ENCODE measurements at places on chromosomes 3 and 15.

- no peak for DNase-seq
These were observed 40.8 kb downstream of the TCF12 start for GRCh38 chr15:56959318-56959648.

DNA sequence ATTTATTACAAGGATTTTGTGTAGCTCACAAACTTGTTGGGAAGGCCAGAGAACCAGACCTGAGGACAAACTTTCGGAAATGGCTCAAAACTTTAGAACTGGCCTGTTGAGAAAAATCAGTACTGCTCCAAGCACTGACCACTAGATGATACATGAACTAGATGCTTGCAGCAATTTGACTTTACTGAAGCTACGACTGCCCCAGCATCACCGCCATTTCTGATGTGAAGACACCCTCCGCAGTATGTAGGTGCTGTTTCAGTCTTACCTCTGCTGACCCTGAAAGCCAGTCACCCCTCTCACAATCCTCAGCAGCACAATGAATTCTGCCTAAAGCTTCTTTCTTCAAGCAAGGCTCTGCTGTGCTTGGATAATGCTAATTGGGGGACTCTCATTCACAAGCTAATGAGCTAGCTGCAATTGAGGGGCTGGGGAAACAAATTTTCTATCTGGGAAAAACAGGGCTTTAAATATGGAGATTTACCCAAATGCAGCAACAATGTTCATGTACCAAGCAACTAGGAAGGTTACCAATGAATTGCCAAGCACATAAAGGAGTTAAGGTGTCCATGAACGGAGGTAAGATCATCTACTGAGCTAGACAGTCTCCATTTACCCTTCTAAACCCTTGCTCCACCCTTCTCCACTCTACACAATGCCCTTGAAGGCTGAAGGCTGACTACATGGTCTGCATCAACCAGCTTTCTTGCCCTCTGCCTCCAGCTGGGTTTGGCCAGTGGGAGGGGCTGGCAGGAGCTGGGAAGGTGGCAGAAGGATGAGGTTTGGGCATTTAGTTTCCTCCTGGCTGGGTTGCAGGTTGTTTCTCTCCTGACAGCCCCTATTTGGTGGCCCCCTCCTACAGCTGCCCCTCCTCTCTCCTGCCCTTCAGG lies 53.2 kb upstream of the FSTL1 start:
- DNase-seq: no peak

- no peak for DNase-seq
These were observed 20.2 kb downstream of the PAK6 start for GRCh38 chr15:40259021-40259420.

DNA sequence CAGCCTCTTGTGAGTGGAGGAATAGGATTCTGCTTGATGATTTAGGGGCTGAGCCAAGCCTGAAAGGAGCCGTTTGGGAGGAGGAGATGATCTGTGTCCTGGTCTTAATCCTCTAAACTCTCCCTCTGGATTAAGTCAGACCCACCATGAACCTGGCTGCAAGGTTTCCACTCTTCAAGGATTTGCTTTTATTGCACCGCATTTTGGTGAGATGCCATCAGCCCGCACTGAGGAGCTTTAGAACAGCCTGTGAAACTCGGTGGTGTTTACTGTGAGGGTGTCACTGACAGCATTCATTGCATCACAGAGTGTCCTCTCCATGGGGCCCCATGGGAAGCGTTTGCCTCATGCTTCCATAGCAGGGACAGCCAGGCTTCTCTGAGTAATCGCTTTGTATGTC lies 59.2 kb downstream of the EPHB1 start:
- no peak for DNase-seq

DNA sequence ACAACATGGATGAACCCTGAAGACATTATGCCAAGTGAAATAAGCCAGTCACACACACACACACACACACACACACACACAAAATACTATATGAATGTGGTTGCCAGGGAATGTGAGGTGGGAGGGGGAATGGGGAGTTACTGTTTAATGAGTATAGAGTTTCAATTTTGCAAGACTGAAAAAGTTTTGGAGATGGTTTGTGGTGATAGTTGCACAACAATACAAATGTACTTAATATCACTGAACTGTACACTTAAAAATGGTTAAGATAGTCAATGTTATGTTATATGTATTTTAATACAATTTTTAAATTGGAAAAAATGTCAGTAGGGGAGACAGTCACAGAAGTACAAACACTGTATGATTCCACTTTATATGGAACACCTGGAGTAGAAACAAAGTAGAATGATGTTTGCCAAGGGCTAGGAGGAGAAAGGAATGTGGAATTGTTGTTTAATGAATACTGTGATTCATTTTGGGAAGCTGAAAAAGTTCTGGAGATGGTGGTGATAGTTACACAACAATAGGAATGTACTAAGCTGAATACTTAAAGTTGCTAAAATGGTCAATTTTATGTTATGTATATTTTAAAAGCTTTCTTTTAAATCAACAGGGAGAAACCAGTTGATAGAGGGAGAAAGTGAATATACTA lies 76.6 kb downstream of the RPL39L start:
- DNase-seq: no peak

- no peak for DNase-seq
These were observed 49.4 kb downstream of the CPN2 start for GRCh38 chr3:194301730-194302129.

- DNase-seq: no peak
These were observed 1.3 kb upstream of the MEF2A start for GRCh38 chr15:99564221-99565048.

DNA sequence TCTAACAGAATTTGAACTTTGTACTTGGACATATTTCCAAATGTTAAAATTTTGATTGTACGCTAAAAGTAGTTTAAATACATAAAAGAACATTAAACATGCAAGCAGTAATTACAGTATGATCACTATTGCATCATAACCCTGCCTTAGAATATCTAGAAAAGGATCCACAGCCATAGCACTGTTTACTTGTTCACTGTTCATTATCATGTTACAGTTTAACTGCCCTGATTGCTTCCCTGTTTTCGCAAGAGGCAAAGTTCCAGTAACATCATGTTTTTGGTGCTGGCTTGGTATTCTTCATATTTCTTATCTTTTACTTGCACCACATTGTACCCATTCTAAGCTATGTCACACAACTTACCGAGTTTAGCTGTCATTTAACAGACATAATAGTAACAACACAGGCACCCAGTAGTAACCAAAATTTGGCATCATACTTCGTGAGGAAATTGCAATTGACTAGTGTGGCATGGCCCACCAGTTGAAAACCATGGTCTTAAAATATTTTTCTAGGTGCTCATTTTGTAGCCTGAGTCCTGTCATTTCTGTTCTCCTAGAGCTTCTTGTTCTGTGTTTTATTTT lies 13.3 kb upstream of the TMEM87A start:
- DNase-seq: no peak

GRCh38 chr15:76107169-76107568 lies 47.4 kb downstream of the TMEM266 start:
- no peak for DNase-seq

DNA sequence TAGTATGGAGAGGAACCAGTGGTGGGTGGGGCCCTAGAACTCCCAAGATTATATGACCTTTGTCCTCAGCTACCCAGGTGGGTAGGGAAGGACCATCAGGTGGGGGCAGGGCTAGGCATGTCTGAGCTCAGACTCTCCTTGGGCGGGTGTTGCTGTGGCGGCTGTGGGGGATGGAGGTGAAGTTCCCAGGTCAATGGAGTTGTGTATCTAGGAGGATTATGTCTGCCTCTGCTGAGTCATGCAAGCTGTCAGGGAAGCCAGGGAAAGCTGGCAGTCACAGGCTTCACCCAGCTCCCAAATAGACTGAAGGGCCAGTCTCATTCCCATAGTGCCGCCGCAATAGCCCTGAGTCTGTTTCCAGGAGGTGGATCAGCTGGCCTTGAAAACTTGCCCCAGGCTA lies 139.7 kb upstream of the CFAP20DC start:
- no peak for DNase-seq

- no peak for DNase-seq
These were observed 130.1 kb downstream of the UACA start for GRCh38 chr15:70633103-70633831.

- no peak for DNase-seq
These were observed 10.8 kb upstream of the PHLDB2 start for GRCh38 chr3:111848283-111848682.

- no peak for DNase-seq
These were observed 636.4 kb upstream of the DPPA4 start for GRCh38 chr3:109973733-109974132.

DNA sequence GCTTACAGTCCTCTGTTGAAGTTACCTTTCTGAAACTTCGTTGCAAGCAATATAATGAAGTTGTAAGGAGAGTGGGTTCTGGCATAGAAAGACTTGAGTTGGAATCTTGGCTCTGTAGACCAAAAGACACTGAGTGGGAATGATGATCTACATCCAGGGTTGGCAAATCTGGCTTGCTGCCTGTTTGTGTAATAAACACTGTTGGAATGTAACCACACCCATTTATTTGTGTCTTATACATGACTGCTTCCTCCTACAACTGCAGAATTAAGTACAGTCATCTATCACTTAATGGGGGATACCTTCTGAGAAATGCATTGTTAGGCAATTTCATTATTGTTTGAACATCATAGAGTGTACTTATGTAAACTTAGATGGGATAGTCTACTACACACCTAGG lies 178.4 kb upstream of the SUCLG2 start:
- DNase-seq: no peak

DNA sequence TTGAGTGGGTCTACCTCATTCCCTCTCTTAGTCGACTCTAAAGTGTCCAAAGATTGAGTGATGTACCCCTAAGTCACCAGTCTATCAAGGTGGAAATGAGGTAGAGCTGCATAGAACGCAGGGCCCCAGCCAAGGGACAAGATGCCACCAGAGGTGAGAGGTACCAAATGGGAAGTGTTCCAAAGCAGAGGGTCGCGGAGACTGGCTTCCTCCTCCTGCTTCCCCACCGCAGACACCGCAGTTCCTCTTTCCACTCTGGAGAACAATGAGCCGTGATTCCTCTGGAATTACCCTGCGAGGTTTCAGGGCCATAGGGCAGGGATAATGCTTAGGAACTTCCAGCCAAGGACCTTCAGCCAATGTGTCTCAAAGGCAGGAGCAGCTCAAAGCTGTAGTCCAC lies 55.8 kb downstream of the DAPK2 start:
- DNase-seq: no peak

DNA sequence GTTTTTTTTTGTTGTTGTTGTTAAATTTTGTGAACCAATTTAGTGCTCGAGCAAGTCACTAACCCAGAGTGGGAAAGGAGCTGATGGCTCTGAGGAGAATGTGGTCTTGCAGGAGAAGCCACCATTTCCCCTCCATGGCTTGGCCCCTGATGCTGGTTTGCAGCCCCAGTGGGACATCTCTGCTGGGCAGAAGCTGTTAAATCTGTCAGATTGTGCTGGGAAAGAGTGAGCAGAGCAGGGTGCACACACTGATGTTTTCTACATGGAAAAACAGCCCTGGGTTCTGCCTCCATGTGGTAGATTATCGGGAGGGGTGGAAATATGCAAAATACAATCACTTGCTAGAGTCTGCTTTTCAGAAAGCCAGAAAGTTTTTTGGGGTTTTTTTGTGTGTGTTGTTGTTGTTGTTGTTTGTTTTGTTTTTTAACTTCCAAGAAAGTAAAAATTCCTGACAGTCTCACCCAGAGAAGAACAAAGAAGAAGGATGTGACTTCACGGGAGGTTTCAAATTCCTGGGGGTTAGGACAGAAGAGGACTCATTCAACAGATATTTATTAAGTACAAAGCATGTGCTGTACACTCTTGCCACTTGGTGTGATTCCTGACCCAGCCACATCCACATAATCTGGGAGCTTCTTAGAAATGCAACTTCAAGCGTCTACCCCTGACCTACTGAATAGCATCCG lies 133.7 kb downstream of the FOXB1 start:
- DNase-seq: no peak

DNA sequence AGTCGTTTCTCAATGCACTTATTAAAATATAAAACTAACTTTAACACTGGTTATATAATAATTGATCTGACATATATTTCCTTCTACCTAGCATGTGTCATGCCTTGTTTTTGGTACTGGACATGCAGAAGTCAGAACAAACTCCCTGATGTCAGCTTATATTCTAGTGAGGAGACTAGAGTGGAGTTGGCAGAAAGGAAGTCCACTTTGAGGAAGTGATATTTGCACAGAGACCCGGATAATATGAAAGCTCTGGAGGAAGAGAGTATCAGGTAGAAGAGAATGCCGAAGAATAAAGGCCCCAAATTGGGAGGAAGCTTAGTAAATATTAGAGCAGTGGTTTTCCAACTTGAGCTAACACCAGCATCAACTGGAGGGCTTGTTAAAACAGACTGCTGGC lies 24.6 kb upstream of the ZNF280D start:
- DNase-seq: no peak

DNA sequence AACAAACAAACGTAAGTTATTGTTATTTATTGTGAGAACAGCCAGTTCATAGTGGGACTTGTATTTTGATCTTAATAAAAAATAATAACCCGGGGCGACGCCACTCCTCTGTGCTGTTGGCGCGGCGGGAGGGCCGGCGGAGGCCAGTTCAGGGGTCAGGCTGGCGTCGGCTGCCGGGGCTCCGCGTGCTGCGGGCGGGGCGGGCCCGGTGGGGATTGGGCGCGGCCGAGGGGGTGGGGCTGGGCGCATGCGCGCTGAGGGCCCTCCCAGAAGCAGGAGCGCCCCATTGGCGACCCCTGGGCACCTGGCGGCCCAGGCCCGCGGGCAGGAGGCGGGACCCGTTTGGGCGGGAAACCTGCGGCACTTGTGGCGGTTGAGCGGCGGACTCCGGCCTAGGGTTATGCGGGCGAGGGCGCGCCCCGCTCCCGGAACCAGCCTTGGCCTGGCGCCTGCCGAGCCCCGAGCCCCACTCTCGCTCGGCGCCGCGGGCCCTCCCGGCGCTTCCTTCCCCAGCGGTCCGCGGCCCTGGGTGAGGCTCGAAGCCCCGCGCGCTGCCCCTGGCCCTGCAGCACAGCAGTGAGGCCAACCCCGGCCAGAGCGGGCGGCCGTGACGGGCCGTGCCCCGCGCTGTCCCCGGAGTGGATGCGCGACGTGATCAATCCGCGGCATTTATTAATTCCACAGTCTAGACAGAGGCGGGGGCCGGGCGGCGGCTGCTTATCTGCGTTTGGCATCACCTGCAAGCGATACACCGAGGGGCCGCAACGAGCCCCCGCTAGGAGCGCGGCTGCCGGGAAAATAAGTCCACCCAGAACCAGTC lies 6.0 kb downstream of the ISL2 start:
- no peak for DNase-seq

DNA sequence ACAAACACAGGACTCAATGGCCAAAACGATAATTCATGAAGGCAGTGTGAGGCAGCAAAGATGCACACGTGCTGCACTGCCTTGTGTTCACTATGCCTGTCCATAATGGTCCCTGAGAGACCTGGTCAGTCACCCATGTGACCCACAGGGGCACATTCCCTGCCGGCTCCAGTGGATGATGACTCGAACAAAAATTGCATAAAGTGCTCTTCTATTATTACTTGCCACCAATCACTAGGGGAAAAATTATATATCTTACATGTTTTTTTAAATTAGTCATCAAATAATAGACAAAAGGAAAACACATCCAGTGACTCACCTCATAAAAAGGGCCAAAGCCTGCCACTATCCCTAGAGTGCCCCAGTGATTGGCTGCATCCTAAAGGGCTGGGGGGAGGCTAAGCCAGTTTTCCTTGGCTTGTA lies 47.5 kb downstream of the UBP1 start:
- no peak for DNase-seq

Data from stimulated activated CD4-positive, alpha-beta T cell treated with anti-CD3 and anti-CD28 coated beads, TNF-alpha, amount 100 ng/mL, for 1 hour (primary cell).